ENCODE measurements at places on chromosomes 5 and 9.

GRCh38 chr5:177966839-177967166 lies 29.2 kb downstream of the PROP1 start:
- no peak for DNase-seq

- peak; percentile 64 for DNase-seq
Measured at GRCh38 chr5:132283423-132284043, 10.7 kb upstream of the SLC22A4 start.

GRCh38 chr9:107173422-107174180 lies 109.5 kb upstream of the RAD23B start:
- DNase-seq: no peak

- DNase-seq: no peak
Measured at GRCh38 chr9:84301851-84302250, 38.7 kb downstream of the SLC28A3 start.

DNA sequence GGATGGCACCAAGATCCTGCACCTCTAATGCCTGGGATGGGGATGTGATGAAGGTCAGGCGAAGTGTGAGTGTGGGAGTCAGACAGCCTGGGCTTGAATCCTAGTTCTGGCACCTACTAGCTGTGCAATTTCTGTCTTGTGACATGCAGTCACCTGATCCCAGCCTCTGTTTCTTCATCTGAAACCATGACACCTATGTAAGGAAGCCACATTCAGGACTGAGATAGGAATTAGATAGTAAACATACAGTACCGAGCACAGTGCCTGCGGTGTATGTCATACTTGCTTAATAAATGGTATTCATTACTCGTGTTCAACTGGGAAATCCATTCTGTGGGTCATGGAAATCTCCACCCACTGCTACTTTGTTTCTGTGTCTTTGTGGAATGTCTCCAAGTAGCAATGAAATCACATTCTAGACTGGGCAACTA lies 140.6 kb upstream of the STC2 start:
- DNase-seq: no peak

DNA sequence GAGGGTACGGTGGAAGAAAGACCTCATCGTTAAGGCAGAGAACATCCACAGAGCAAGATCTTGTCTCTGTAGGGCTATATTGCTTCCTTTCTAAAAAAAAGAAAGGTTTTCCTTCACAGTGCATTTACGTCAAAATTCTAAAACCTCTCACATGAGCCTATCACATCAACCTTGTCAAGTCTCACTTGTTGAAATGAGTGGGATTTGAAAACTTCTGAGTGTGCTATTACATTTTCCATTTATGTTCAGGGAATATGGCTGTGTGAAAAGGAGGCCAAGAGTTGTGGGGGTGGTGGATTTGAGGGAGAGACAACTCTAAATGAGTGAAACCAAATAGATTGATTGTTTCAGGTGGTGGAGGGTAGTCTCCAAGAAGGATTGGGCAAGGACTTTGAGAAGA lies 147.1 kb upstream of the MPDZ start:
- no peak for DNase-seq

DNA sequence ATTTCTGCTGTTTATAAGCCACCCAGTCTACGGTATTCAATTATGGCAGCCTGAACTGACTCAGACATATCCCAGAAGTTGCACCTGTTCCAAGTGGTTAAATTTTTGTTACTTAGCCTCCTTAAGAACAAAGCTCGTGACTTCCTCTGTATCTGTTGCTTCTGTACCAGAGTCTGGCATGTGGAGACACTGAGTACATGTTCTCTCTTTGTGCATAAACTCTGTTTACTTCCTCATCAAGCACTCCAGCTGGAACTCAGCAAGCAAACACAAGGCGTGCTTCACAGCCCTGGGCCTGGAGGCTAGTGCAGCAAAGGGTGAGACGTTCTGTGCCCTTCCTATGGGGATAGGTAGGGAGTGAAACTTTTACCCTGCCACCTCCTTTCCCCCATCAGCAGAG lies 19.0 kb downstream of the C9orf152 start:
- no peak for DNase-seq

- no peak for DNase-seq
Measured at GRCh38 chr5:52838326-52839015, 50.8 kb downstream of the ITGA1 start.

GRCh38 chr9:7145361-7146069 lies 387.7 kb downstream of the KDM4C start:
- DNase-seq: no peak

- no peak for DNase-seq
Measured at GRCh38 chr9:89790542-89791109, 185.8 kb downstream of the GADD45G start.

DNA sequence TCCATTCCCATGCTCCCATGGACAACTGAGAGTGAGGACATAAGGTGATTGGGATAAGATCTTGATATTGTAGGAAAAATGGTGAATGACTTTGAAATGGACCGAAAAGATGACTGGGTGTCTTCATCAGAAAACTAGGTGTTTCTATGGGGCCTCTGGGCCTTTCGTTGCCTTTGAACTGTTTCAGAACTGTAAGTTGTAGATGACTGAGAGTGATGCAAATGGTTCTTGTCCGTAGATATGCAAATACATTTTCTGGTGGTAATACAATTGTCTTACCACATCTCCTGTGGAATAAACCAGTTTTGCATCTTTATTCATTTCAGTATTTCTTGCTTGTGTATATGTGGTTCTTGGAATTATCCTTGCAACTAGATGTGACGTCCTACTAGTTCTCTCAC lies 16.0 kb upstream of the TEX48 start:
- DNase-seq: no peak

- DNase-seq: peak; percentile 38
Measured at GRCh38 chr5:138469540-138470321, 4.5 kb downstream of the EGR1 start.

GRCh38 chr9:135701959-135702721 lies at the start of gene KCNT1:
Gene KCNT1, plus strand, starts transcription at chr9:135702185. Its CDS starts 74 bp downstream, at chr9:135702259.
- DNase-seq: no peak

DNA sequence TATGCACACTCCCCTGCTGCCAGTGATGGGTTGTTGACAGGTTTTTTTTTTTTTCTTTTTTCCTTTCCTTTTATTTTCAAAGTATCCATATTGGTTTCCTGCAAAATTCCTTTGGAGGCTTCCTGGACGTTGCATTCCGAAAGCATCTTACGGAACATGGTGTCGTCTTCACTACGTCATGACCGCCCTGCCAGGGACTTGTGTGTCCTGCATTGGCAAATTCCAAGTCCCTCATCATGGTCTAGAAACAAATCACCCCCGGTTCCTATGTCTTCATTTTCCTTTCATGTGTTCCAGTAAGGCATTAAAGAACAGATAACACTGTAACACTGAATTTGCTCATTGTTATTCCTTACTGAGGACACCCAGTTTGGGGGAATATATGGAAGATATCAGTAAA lies 35.0 kb upstream of the ADAMTSL1 start:
- no peak for DNase-seq

GRCh38 chr9:110031511-110032173 lies 176.3 kb downstream of the C9orf152 start:
- no peak for DNase-seq

DNA sequence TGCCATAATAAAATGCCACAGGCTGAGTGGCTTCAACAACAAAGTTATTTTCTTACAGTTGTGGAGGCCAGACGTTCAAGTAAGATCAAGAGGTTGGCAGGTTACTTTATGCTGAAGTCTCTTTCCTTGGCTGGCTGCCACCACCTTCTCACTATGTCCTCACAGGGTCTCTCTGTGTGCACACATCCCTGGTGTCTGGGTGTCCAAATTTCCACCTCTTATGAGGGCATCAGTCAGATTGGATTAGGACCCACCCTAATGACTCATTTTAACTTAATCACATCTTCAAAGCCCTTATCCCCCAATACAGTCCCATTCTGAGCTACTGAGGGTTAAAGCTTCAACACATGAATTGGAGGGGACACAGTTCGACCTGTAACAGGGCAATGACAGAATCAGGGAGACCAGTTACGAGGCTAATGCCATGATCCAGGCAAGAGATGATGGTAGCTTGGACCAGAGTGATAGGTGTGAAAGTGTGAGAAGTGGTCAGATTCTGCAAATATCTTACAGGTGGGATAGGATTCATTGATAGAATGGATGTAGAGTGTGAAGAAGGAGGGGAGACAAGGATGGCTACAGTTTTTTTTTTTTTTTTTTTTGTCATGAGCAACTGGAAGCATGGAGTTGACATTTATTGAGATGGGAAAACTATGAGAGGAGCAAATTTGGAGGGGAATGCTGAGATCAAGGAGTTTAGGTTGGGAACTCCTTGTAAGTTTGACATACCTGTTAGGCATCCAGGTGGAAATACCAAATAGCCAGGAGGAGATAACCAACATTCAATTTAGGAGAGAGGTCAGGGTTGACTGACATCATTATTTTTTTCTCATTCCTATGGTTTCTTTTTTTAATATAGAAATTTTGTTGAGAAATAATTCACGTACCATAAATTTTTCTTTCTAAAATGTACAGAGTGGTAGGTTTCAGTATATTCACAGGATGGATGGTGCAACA lies 39.6 kb upstream of the FGF1 start:
- DNase-seq: no peak

GRCh38 chr5:52455920-52456319 lies 331.8 kb upstream of the ITGA1 start:
- DNase-seq: no peak

DNA sequence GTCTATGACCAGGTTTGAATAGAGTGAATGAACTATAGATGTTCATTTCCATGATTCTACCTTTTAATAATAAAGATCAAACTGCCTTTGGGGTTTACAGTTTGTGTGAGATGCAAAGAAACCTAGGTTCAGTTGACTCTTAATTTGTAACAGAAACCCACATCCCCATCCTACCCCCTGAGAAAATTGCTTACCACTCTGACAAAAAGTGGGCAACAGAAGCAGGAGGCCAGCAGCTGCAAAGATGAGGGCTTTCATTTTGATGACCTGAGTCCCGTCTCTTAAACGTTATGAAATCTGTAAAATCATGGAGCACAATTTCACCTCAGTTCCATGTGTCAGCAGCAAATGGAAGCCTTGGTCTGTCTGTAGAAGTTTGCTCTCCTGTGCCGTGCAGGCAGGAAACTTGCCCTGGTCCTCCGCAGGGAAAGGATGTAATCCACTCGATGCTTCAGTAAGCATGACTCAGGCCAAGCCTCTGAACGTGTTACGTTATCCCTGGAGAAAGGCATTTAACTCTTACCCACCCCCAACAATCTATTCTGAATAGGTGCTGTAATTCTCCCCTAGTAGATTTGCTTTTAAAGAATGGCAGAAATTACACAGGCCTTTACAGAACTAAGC lies at the start of gene F2RL2:
TSS of gene F2RL2 (minus strand) at position 431 of the 624 bp plus-strand sequence. CDS start at position 258, 173 bp downstream.
- DNase-seq: no peak

DNA sequence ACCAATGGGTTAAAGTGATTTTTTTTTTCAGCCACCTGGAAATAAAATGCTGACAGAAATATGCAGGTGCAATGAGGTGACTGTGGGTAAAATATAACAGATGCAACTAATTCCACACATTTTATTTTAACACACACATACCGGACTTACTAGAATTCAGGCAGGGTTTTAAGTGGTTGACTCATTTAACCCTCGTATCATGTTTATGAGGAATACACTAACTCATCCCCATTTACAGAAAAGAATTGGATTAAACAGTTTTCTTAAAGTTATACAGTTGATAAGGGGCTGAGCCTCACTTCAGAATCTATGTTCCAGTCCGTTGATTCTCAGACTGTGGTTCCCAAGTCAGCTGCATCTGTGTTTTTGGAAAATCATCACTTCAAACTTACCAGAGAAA lies 207.5 kb downstream of the CHSY3 start:
- DNase-seq: no peak

DNA sequence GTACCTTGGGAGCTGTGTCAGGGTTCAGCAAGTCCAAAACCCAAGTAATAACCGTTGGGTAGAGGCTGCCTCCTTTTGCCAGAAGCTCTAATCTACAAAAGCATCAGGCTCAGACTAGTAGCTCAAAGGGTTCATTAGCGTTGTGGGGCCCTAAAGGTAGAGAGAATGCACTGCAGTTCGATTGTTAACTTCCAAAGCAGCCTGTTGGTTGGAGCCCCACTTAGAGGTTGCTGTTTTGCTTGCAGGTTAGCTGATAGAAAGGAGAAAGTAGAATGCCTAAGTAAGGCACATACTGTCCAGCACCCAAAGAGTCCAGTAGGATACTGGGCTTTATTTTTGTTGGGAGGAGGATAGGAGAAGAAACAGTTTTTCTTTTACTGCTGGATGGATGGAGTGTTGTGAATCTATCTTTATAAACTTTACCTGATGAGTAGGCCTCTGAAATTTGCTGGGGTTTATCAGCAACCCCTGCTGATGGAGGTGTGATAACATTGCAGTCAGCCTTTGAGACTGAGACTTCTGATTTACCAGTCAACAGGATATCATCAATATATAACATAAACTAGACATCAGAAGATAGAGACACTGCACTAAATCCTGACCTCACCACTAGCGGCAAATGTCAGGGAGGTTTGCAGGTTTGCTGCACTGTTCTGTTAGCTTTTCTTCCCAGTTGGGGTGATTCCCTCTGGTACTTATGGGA lies 34.8 kb downstream of the ZNF131 start:
- DNase-seq: no peak

- no peak for DNase-seq
Measured at GRCh38 chr9:33489066-33489465, 15.3 kb upstream of the NOL6 start.

- DNase-seq: no peak
Measured at GRCh38 chr9:114205171-114206015, 50.1 kb downstream of the COL27A1 start.

DNA sequence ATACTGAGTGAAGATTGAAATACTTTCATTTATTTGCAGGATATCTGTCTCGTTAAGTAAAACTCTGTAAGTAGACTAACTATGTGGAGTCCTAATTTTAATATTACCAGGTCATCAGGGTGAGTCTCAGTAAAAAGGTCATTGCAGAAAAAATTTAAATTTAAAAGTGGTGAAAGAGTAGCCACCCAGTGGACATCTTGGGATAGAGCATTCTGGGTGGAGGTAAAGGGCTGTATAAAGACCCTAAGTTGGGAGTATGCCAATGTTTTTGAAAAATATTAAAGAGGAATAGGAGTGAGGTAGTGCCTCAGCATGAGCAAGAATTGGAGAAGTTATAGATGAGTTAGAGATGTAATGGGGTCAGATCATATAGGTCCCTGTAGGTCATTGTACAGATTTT lies 145.5 kb downstream of the HMHB1 start:
- DNase-seq: no peak
